ENCODE measurements at places on chromosomes 7 and 10. TPM values are rescaled to one million over a fixed set of nuclear protein-coding genes. Genes with fewer than 3 reads are reported as not detected.
A peak's percentile ranks its signal among the peaks of the same experiment; 100 is the strongest.

The GPR26 gene
- total RNA-seq: not detected

GRCh38 chr10:29239569-29240472, 49.0 kb upstream of the LYZL1 start:
- peak; percentile 6 for DNase-seq

The FXYD4 gene
- not detected for total RNA-seq

DNA sequence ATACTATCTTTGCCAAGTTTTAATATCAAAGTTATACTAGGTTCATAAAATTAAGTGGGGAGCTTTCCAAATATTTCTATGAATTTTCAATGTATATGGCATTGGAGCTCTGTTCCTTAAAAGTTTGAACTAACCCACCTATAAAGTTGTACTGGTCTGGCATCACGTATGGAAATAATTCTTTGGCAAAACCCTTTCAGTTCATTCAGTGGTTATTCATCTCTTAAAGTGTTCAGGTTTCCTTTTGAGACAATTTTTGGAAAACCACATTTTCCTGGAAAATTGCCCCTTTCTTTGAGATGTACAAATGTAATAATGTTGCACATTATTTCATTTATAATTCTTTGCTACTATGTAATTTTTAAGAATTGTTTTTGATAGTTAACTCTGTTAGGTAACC, 62.5 kb upstream of the INPP5A start:
- no peak for DNase-seq

DNA sequence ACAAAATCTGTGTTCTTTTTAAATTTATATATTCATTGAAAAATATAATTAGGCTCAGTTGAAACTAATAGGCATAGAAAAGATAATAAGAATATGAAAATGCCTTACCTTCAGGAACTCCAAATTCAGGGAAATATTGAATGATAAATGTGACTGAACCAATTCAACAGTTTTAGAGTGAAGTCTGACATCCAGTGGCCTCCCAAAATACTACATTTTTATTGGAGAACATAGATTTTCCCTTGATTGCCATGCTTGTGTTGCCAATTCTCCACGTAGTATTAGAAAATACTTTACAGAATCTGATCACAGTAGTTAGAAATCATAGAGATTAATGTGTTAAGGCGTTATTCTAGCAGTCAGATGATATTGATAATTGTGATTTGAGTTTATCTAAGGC, 1246.7 kb downstream of the GATA3 start:
- no peak for DNase-seq

GRCh38 chr7:37833107-37833817, 15.1 kb upstream of the NME8 start:
- peak; percentile 39 for DNase-seq

The RTKN2 gene
- 1.1 TPM for total RNA-seq

GRCh38 chr10:14671386-14671831, 103.3 kb downstream of the FAM107B start:
- no peak for DNase-seq
